ENCODE measurements at places on chromosomes 1 and 21.
A peak's percentile ranks its signal among the peaks of the same experiment; 100 is the strongest.

GRCh38 chr1:101323535-101323934, 86.7 kb downstream of the S1PR1 start:
- DNase-seq: no peak

DNA sequence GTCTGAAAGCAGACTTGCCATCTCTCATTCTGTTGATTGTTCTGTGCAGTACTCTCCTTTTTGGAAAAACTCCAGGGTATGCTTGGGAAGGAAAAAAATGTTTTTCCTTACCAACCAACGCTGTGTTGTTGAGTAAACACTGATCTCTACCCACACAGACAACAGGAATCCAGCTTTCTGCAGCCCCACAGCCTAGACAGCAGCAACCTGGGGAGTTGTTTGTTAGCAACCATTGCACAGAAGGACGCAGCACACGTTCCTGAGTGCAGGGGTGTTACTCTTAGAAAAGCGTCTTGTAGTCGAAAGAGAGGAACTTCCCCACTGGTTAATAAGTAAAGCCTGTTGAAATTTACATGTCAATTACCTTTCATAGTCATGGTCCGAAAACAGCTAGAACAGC, 56.6 kb downstream of the SMYD2 start:
- peak; percentile 65 for DNase-seq

DNA sequence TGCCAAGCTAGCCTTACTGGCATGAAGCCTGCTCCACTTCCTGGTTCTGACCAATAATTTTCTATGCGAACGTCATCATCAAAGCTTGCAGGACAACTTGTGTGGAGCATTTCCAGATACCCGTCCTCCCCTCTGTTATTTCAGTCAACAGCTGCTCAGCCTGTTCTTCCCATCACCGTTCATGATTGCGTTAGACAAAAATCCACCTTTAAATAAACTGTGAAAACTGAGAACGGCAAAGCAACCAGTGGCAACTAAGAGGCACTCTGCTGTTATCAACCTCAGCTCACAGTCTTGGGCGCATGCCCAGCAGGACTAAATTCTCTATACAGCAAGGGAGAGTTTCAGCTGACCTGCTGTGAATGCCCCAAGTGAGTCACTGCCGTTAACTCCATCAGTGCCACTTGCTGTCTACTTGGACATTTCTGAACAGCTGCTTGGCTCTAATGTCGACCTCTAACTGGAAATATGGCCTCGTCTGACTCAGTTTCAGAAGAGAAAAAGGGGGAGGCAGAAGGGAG, 207.4 kb upstream of the RUNX1 start:
- DNase-seq: peak; percentile 95

DNA sequence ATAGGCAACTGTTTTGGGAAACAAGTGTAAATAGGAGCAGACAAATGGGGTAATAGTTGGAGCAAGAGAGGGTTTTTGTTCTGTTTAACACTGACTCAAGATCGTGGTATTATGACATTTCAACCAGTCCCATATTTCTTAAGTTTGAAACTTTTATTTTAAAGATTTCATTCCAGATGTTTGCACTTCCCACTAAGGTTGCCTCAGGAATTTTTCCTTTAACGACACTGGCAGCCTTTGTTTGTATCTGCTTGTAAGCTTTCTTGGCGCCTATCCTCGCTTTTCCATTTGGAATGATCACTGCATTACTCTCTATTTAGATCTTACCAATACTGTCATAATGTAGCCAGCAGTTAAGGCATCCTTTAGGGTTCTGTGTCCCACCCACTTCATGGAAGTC, 67.7 kb downstream of the ALG6 start:
- no peak for DNase-seq

- no peak for DNase-seq
These were observed 4.0 kb upstream of the ELAPOR1 start for GRCh38 chr1:109109906-109110305.

DNA sequence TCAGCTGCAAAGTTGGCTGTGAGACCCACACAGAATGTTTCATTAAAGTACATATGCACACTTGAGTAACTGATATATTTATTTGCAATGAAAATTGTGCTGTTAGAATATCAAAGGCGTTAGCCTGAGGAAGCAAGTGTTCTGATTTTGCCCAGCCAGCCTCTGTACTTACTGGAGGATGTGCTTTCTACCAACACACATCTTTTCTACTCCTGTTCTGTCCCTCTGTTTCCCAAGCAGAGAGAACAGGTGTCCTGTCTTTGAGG, 31.4 kb downstream of the ELAVL4 start:
- DNase-seq: no peak

GRCh38 chr1:234955107-234955731, 173.4 kb downstream of the TOMM20 start:
- DNase-seq: no peak

- DNase-seq: no peak
These were observed 29.2 kb downstream of the TRAF5 start for GRCh38 chr1:211355873-211356272.

GRCh38 chr21:42208801-42209490, 10.0 kb upstream of the ABCG1 start:
- no peak for DNase-seq

DNA sequence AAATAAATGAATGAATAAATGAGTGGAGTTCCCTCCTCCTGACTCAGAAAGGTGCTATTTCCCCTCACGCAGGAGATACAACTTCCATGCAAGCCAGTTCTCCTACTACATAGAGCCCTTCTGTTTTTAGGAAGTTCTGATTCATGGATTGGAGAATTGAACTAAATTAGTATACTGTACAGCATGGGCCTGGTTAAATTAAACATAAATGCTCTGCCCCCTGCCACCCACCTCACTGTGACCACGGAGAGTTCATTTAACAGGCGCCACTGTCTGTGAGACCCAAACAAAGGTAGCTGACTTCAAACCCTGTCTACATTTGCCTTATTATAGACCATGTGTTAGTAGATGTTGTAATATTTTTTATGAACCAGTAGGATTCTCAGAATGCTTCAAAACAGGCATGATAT, 9.1 kb upstream of the IRF2BP2 start:
- DNase-seq: no peak

DNA sequence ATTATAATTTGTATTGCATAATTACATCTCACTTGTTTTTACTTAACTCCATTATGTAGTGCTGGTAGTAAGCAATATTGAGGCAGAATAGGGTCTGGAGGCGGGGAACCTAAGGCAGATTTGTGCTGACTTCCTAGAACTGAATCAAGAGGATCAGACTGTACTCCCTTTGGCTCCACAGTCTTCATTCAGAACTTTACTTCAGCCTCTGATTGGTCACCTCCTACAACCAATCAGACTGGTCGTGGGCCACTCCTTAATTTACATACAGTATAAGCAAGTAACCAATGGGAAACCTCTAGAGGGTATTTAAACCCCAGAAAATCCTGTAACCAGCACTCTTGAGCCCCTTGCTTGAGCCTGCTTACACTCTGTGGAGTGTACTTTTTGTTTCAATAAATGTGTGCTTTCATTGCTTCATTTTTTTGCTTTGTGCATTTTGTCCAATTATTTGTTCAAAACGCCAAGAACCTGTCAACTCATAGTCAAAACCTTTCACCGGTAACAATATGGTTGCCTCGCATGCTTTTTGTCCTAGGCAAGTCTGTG, 31.6 kb downstream of the ZBTB8OS start:
- no peak for DNase-seq

- no peak for DNase-seq
These were observed 46.7 kb downstream of the CAPZB start for GRCh38 chr1:19438516-19439195.

Measured in AG09319 (cell line).